ENCODE measurements at places on chromosomes 13 and 19. TPM values are rescaled to one million over a fixed set of nuclear protein-coding genes. Genes with fewer than 3 reads are reported as not detected.

Gene ZGLP1
- total RNA-seq = 0.21 TPM

Gene MEDAG
- not detected for total RNA-seq

Gene ZNF345
- total RNA-seq = 3.0 TPM

Gene TLE6
- not detected for total RNA-seq

Gene LMTK3
- 3.1 TPM for total RNA-seq

Measured in tracheal epithelial cell (primary cell).